Hematopoietic multipotent progenitor cell treated with erythropoietin and hydrocortisone succinate and interleukin-3 and kit ligand, for 8 days (in vitro differentiated cells): ENCODE measurements at places on chromosomes 2 and 18.

- no peak for DNase-seq
Measured at GRCh38 chr2:229231885-229232284, 39.2 kb downstream of the PID1 start.

DNA sequence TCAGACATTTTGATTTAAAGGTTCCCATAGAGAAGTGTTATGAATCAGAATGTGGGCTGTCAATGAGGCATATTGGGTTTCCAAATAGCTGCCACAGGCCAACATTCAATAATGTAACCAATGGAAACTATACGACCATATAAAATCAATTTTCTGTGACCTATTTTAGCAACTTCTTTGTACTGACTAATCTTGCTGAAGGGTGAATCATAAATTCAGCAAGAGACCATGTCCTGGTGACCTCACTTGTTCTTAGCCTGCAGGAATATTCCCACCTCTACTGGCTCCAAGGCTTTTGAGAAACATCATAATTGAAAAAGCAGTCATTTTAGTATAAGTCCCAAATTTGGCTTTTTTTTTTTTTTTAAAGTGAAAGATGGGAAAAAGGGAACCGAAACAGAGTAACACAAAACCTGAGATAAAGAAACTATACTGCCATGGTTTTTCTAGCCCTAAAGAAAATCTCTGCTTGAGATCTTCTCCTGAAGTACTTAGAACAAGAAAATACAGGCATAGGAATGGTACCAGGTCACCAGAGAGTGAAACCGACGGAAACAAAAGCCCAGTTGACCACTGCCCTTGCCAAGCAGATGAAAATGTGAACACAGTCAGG lies 32.1 kb downstream of the PLEKHM3 start:
- no peak for DNase-seq

- DNase-seq: peak; percentile 64
Measured at GRCh38 chr2:10407841-10408648, 40.1 kb downstream of the ODC1 start.

- DNase-seq: no peak
Measured at GRCh38 chr2:20231598-20232026, 6.7 kb upstream of the SDC1 start.
